GM12878 (cell line): ENCODE measurements at places on chromosomes 1 and 21.
A peak's percentile ranks its signal among the peaks of the same experiment; 100 is the strongest.

DNA sequence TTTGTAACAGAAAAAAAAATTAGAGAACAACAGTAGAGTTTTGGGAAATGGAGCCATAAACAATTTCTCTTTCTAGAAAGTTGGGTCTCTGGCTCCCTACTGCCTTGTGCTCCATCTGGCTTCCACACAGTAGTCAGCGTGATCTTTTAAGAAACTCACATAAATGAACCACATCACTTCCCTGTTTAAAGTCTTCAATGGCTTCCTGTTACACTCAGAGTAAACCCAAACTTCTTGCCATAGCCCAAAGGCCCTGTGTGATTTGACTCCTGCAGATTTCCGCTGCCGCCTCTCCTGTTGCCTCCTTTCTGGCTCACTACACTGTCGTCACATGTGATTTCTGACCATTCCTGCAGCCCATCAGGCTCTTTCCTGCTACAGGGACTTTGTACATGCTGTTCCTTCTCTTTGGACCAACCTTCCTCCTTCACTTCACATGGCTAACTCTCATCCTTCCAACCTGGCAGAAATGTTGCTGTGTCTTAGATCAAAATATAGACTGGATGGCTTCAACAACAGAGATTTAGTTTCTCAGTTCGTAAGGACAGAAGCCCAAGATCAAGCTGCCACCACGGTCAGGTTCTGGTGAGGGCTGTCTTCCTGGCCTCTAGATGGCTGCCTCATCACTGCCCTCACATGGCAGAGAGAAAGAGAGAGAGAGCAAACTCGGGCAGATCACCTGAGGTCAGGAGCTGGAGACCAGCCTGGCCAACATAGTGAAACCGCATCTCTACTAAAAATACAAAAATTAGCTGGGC, 34.0 kb downstream of the OPRD1 start:
- no peaks in the 10 kb centered on the region for H3K36me3 ChIP-seq
- DNase-seq: peak; percentile 8
- H3K27me3 ChIP-seq: no peaks in the 10 kb centered on the region
- no peaks in the 10 kb centered on the region; the same call in 1 of the 2 replicates for H3K4me1 ChIP-seq

GRCh38 chr1:182968151-182968741, 15.3 kb upstream of the SHCBP1L start:
- no peaks in the 10 kb centered on the region for H3K4me1 ChIP-seq
- H3K27me3 ChIP-seq: no peaks in the 10 kb centered on the region
- no peak overlapping the region for H3K27ac ChIP-seq
- H3K36me3 ChIP-seq: no peaks in the 10 kb centered on the region

DNA sequence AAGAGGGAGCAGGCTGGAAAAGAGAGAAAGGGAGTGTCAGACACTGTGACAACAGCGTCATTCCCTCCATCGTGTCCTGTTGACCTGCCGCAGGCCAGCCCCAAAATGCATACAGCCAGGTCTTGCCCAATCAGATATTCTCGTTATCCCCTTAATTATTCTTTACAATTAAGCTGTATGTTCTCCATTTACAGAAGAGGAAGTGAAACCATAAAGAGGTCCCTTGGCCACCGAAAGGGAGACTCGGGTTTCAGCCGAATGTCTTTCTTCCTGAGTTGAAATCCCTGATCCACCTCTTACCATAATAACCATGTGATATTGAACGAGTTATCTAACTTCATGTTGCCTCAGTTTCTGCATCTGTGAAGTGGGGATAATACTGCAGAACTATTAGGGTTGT, 70.5 kb downstream of the IGSF21 start:
- H3K27me3 ChIP-seq: no peaks in the 10 kb centered on the region; the same call in 1 of the 2 replicates
- H3K4me1 ChIP-seq: no peaks in the 10 kb centered on the region
- H3K36me3 ChIP-seq: no peaks in the 10 kb centered on the region

- H3K4me1 ChIP-seq: peaks cover 61% of the 10 kb centered on the region
- H3K36me3 ChIP-seq: 0 out of 2 replicates have a peak, but pooled peaks cover 10% of the 10 kb centered on the region
- no peak overlapping the region for H3K4me3 ChIP-seq
- no peaks in the 10 kb centered on the region for H3K27me3 ChIP-seq
- H3K27ac ChIP-seq: no peak overlapping the region
Observed at GRCh38 chr1:226661271-226661670, 77.8 kb downstream of the ITPKB start.

DNA sequence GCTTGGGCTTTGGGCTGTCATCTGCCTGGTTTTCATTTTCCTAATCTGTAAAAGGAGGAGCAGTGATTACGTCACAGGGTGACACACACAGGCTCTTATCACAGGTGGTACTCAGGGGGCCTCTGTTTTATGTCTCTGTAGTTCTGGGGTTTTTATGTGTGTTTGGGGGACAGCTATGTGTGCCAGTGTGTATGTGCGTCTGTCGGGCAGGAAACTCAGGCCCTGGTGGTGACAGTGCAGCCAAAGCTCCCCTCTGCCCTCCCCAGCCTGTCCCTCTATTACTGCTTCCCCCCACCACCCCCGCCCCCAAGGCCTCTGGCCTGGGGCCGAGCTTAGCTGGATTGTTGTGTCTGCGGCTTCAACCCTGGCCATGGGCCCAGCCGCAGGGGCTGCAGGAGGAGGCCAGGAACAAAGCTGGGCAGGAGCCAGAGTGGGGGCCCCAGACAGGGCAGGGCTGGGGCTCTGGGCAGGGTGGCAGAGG, 13.3 kb downstream of the MFAP2 start:
- no peaks in the 10 kb centered on the region for H3K27me3 ChIP-seq
- DNase-seq: no peak
- no peaks in the 10 kb centered on the region for H3K36me3 ChIP-seq
- H3K27ac ChIP-seq: no peak overlapping the region
- H3K4me3 ChIP-seq: no peak overlapping the region
- no peaks in the 10 kb centered on the region for H3K4me1 ChIP-seq

DNA sequence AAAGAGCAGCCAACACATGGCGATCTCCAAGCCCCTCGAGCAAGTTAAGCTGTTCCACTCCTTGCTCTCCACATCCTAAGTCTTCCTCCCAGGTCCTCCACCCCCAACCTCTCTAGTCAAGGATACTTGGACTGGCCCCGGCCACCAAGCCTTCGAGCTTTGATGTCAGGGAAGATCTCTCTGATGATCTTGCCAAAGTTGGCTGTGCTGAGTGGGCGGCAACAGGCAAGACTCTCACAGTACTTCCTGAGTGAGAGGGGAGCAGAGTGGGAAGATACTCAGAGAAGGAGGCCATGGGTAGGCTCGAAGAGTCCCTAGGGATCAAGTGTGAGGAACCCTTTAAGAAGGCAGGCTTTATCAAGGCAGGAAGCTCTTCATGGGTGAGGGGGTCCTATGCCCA, 2.8 kb downstream of the RFX5 start:
- no peak for DNase-seq
- H3K4me3 ChIP-seq: peak overlapping the region; percentile 63; the same call in 1 of the 2 replicates
- peaks cover 14% of the 10 kb centered on the region for H3K36me3 ChIP-seq
- no peaks in the 10 kb centered on the region for H3K27me3 ChIP-seq
- peak overlapping the region; percentile 39 for H3K27ac ChIP-seq
- H3K4me1 ChIP-seq: peaks cover 7% of the 10 kb centered on the region

DNA sequence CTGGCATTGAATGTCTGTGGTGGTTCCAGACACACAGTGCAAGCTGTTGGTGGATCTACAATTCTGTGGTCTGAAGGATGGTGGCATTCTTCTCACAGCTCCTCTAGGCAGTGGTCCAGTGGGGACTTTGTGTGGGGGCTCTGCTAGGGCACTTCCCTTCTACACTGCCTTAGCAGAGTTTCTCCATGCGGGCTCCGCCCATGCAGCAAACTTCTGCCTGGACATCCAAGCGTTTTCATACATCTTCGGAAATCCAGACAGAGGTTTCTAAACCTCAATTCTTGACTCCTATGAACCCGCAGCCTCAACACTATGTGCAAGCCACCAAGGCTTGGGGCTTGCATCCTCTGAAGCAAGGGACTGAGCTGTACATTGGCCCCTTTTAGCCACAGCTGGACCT, 43.0 kb downstream of the RGS18 start:
- H3K36me3 ChIP-seq: no peaks in the 10 kb centered on the region
- H3K4me1 ChIP-seq: no peaks in the 10 kb centered on the region
- DNase-seq: no peak
- no peak overlapping the region for H3K27ac ChIP-seq
